ENCODE measurements at places on chromosomes 12 and 14. TPM values are rescaled to one million over a fixed set of nuclear protein-coding genes. Genes with fewer than 3 reads are reported as not detected.

DNA sequence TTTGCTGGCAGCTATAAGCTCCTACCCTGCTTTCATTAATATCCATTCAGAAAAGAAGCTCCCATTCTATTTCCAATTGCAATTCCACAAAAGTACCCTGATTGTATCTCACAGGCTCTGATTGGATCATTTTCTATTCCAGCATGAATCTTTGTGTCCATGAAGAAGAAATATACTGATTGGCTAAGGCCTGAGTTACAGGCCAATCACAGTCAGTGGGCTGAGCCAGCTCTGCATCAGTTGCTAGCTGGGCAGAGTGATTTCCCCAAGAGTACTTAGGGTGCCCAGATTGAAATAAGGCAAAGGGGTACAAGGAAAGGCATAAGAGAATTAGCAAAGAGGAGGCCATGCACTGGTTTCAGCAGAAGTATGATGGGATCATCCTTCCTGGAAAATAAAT, 14.4 kb downstream of the ART4 start:
- no peaks in the 10 kb centered on the region for H3K36me3 ChIP-seq
- H3K4me1 ChIP-seq = no peaks in the 10 kb centered on the region
- H3K27ac ChIP-seq = no peak overlapping the region
- no peak overlapping the region for H3K4me3 ChIP-seq
- DNase-seq = no peak

- peaks cover 100% of the 10 kb centered on the region for H3K27me3 ChIP-seq
- no peaks in the 10 kb centered on the region for H3K36me3 ChIP-seq
- H3K27ac ChIP-seq = no peak overlapping the region
- no peak for DNase-seq
Measured at GRCh38 chr12:53952871-53953734, 1.6 kb upstream of the HOXC12 start.

GRCh38 chr14:103749860-103750259, 34.2 kb downstream of the ZFYVE21 start:
- no peak overlapping the region for H3K4me3 ChIP-seq
- H3K27ac ChIP-seq = no peak overlapping the region
- peaks cover 45% of the 10 kb centered on the region for H3K36me3 ChIP-seq
- no peaks in the 10 kb centered on the region for H3K27me3 ChIP-seq
- H3K4me1 ChIP-seq = no peaks in the 10 kb centered on the region

GRCh38 chr14:58597041-58597440, 40.7 kb upstream of the DACT1 start:
- DNase-seq = no peak
- H3K27me3 ChIP-seq = no peaks in the 10 kb centered on the region
- H3K36me3 ChIP-seq = no peaks in the 10 kb centered on the region
- H3K4me3 ChIP-seq = no peak overlapping the region
- no peaks in the 10 kb centered on the region for H3K4me1 ChIP-seq

GRCh38 chr12:66269142-66269541, 33.2 kb upstream of the HELB start:
- no peak overlapping the region for H3K4me3 ChIP-seq
- no peaks in the 10 kb centered on the region for H3K4me1 ChIP-seq
- no peaks in the 10 kb centered on the region for H3K36me3 ChIP-seq
- H3K27me3 ChIP-seq = no peaks in the 10 kb centered on the region
- DNase-seq = no peak

GRCh38 chr12:4047421-4047820, 174.2 kb upstream of the PARP11 start:
- H3K27ac ChIP-seq = no peak overlapping the region
- no peaks in the 10 kb centered on the region for H3K36me3 ChIP-seq
- DNase-seq = no peak
- no peaks in the 10 kb centered on the region for H3K4me1 ChIP-seq
- H3K27me3 ChIP-seq = peaks cover 4% of the 10 kb centered on the region

DNA sequence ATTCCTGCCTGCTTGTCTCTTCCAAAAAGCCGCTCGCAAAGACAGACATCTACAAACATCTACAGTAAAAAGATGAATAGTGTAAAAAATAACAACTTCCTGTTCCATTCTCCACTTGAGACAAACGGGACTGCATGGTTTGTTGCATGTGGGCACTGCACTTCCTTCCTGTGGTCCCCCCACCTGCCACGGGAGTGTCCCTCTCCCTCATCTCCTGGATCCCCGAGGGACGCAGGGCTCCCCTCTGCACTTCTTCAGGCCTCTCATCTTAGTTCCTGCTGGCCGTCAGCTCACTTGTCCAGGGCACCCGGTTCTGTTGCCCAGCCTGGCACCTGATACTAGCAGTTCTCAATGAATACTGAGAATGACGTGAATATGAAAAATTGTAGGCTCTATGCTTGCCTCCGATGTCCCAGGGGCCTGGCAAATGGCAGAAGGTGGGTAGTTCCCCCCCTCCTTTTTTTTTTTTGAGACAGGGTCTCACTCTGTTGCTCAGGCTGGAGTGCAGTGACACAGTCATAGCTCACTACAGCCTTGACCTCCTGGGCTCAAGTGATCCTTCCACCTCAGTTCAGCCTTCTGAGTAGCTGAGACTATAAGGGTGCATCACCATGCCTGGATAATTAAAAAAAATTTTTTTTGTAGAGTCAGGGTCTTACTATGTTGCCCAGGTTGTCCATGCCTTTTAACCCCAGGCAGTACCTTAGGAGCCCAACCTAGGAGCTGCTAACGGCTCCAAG, 3.5 kb upstream of the KLC1 start:
- H3K4me3 ChIP-seq = no peak overlapping the region
- H3K27me3 ChIP-seq = no peaks in the 10 kb centered on the region
- DNase-seq = no peak
- peak overlapping the region; percentile 61 for H3K27ac ChIP-seq
- peaks cover 39% of the 10 kb centered on the region for H3K4me1 ChIP-seq

GRCh38 chr12:105245291-105245690, 9.3 kb upstream of the APPL2 start:
- DNase-seq = no peak
- no peaks in the 10 kb centered on the region for H3K36me3 ChIP-seq
- no peaks in the 10 kb centered on the region for H3K27me3 ChIP-seq
- H3K4me3 ChIP-seq = no peak overlapping the region
- H3K4me1 ChIP-seq = no peaks in the 10 kb centered on the region
- no peak overlapping the region for H3K27ac ChIP-seq

GRCh38 chr14:38731962-38732361, 371.1 kb downstream of the SEC23A start:
- no peaks in the 10 kb centered on the region for H3K4me1 ChIP-seq
- DNase-seq = no peak
- no peaks in the 10 kb centered on the region for H3K27me3 ChIP-seq
- no peak overlapping the region for H3K4me3 ChIP-seq
- H3K27ac ChIP-seq = no peak overlapping the region
- no peaks in the 10 kb centered on the region for H3K36me3 ChIP-seq

GRCh38 chr14:75579882-75580281, 1.5 kb downstream of the FLVCR2 start:
- H3K4me1 ChIP-seq = peaks cover 26% of the 10 kb centered on the region
- H3K27ac ChIP-seq = no peak overlapping the region
- peak overlapping the region; percentile 62 for H3K4me3 ChIP-seq
- no peaks in the 10 kb centered on the region for H3K27me3 ChIP-seq
- no peak for DNase-seq
- H3K36me3 ChIP-seq = no peaks in the 10 kb centered on the region

- H3K4me1 ChIP-seq = no peaks in the 10 kb centered on the region
- H3K27ac ChIP-seq = no peak overlapping the region
- H3K36me3 ChIP-seq = no peaks in the 10 kb centered on the region
Measured at GRCh38 chr12:83613586-83614110, 926.9 kb downstream of the TMTC2 start.

DNA sequence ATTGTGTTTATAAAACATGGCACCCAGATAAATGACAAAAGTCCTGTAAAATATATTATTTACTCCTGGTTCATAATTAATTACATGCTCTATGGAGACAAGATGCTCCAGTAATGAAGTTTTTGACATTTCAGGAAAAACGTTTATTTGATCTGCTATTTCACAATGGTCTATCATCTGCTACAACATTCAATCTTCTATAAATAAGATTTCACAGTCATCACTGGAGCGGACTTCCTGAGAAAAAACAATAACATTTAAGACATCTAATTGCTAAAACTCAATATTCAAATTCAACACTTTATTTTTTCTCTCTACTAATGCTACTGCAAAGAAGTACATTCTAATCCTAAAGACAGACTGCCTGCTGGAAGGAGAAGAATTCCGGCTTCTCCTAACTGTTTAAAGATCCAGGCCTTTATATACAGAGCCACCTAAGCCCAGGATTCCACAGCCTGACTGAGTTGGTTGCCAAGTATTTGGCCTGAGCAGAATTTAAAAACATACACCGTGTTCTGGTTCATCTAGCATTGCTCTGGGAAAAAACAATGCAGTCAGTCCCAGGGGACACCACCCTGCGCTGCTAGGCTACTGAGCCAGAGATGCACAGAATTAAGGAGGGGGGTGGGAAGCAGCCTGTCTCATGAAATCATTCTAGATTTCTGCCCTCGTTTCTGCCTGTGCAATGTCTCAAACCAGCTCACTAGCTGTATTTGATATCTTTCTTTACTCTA, 58.0 kb downstream of the TMTC1 start:
- no peaks in the 10 kb centered on the region for H3K4me1 ChIP-seq
- H3K27ac ChIP-seq = no peak overlapping the region
- DNase-seq = no peak
- no peaks in the 10 kb centered on the region for H3K36me3 ChIP-seq
- H3K4me3 ChIP-seq = no peak overlapping the region
- no peaks in the 10 kb centered on the region for H3K27me3 ChIP-seq

GRCh38 chr12:76037130-76038103, 5.8 kb upstream of the PHLDA1 start:
- DNase-seq = no peak
- H3K4me3 ChIP-seq = no peak overlapping the region
- H3K4me1 ChIP-seq = peaks cover 13% of the 10 kb centered on the region
- no peaks in the 10 kb centered on the region for H3K27me3 ChIP-seq

- H3K27me3 ChIP-seq = no peaks in the 10 kb centered on the region
- DNase-seq = no peak
- H3K4me1 ChIP-seq = no peaks in the 10 kb centered on the region
- H3K36me3 ChIP-seq = no peaks in the 10 kb centered on the region
Measured at GRCh38 chr14:100994082-100994481, 90.6 kb upstream of the RTL1 start.

GRCh38 chr12:28939427-28939826, 209.7 kb upstream of the FAR2 start:
- DNase-seq = no peak
- no peak overlapping the region for H3K27ac ChIP-seq
- H3K27me3 ChIP-seq = no peaks in the 10 kb centered on the region
- H3K36me3 ChIP-seq = no peaks in the 10 kb centered on the region
- H3K4me1 ChIP-seq = peaks cover 12% of the 10 kb centered on the region

GRCh38 chr14:58150243-58150805, 1.7 kb downstream of the ARMH4 start:
- H3K4me3 ChIP-seq = no peak overlapping the region
- peaks cover 15% of the 10 kb centered on the region for H3K4me1 ChIP-seq
- no peak overlapping the region for H3K27ac ChIP-seq
- DNase-seq = no peak
- peaks cover 7% of the 10 kb centered on the region for H3K27me3 ChIP-seq
- H3K36me3 ChIP-seq = no peaks in the 10 kb centered on the region

DNA sequence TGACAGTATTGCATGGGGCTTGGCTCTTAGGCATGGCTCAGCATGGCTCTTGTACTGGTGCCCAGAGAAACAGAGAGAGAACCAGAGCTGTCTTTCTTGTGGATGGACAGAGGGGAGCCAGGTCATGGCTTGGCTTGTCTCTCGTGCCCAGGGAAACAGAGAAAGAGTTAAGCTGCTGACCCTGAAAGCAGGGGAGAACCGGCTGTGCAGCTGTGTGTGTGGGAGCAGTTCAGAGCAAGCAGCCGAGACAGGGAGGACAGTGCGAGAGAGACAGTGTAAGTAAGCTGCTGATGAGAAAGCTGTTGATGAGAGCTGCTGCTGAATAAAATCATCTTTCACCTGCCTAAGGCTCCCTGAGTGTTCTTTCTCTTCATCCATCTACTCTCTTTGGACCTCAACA, 61.3 kb upstream of the DDHD1 start:
- H3K4me3 ChIP-seq = no peak overlapping the region
- peaks cover 10% of the 10 kb centered on the region for H3K4me1 ChIP-seq
- H3K36me3 ChIP-seq = no peaks in the 10 kb centered on the region
- no peak overlapping the region for H3K27ac ChIP-seq
- no peak for DNase-seq

DNA sequence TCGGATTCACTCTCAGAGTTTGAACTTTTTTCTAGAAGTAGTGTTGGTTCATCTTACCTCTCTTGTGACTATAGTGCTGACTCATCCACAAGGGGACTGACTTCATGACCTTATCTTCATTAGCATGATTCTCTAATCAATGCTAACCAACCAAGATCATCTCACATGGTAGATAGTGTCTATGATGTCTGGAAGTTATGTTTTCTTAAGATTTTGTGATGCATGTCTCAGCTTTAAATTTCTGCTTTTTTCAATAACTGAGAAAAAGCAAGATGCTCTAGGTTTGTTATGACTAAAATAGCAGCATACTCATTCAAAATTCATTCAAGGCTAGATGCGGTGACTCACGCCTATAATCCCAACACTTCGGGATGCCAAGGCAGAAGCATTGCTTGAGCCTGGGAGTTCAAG, 12.3 kb upstream of the SLC35E3 start:
- H3K4me3 ChIP-seq = no peak overlapping the region
- H3K36me3 ChIP-seq = peaks cover 75% of the 10 kb centered on the region
- H3K4me1 ChIP-seq = no peaks in the 10 kb centered on the region
- no peak overlapping the region for H3K27ac ChIP-seq
- H3K27me3 ChIP-seq = no peaks in the 10 kb centered on the region
- DNase-seq = no peak

DNA sequence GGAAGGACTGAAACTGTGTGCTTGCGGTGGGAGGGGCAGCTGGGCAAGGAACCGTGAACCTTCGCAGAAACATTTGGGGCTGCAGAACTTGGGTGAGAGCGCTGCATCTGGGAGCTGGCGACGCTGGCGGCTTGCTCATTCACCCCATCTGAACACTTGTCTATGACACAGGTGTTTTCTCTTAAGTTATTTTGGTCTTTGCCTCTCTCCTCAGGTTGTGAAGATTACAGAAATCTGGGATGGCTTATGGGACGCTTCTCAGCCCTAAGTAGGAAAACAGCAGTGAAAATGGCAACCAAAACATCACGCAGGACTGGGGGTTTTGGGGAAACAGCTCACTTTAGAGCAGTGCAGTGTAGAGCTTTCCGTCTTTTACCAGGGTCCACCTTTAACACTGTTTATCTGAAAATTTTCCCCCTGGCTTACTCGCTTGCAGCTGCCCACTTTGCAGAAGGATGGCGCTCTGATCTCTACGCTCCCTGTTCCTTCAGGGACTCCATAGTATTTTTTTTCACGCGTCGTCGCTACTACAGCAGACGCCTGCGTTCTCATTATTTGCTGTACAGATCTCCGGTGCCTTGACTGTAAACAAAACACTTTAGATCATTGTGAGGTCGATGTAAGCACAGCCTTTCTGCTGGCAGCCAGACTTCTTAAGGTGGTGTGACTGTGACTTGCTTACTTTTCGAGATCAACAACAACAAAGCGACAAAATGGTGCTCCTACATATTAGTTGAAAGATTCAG, 2.7 kb upstream of the CDKN1B start:
- peaks cover 41% of the 10 kb centered on the region for H3K4me1 ChIP-seq
- peak overlapping the region; percentile 64 for H3K4me3 ChIP-seq
- H3K36me3 ChIP-seq = no peaks in the 10 kb centered on the region
- H3K27ac ChIP-seq = peak overlapping the region; percentile 100

GRCh38 chr12:13075118-13075480, 28.4 kb downstream of the GSG1 start:
- no peak overlapping the region for H3K27ac ChIP-seq
- no peaks in the 10 kb centered on the region for H3K27me3 ChIP-seq
- H3K4me1 ChIP-seq = no peaks in the 10 kb centered on the region
- H3K4me3 ChIP-seq = no peak overlapping the region

OAS3 gene
- 30.0 TPM for total RNA-seq

INHBC gene
- not detected for total RNA-seq

CD163L1 gene
- total RNA-seq = 4.7 TPM

ACSS3 gene
- total RNA-seq = 10.4 TPM

COQ5 gene
- 17.8 TPM for total RNA-seq

NFE2 gene
- total RNA-seq = 8.6 TPM

All from suprapubic skin (tissue), 4 donors.